ENCODE measurements at places on chromosomes 7 and 10.
A peak's percentile ranks its signal among the peaks of the same experiment; 100 is the strongest.

DNA sequence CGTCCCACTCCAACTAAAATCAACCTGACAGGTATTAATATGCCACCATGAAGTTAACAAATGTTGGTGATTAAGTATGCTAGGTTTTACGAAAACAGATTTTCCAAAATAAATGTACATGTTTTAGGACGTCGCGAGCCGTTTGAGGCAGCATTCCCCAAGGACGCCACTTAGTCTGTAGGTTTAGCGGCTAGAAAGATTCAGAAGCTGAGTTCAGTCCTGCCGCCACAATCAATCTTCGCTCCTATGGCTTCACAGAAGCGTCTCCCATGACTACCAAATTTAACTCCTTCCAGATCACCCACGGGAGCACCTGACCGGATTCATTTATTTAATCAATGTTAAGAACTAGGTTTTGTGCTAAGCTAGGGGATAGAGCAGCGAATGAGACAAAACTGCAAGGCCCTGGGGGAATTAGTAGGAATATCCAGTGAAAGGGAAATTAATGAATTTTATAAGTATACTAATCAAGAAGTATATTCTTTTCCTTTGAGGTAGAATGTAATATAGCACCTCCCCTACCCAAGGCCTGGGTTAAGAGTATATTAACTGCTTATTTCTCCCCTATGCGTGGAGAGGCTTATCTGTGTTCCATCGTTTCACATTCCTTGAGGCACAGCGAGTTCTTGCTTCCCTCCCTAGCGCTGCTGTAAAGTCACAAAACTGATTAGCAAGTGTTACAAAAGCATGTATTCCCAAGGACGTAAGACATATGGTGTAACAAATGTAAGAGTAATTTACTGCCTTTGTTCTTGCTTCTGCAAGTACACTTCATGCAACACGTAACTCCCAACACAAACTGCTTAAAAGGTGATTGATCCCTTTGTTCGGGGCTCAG, 994 bp upstream of the CYP51A1 start:
- no peak for DNase-seq

DNA sequence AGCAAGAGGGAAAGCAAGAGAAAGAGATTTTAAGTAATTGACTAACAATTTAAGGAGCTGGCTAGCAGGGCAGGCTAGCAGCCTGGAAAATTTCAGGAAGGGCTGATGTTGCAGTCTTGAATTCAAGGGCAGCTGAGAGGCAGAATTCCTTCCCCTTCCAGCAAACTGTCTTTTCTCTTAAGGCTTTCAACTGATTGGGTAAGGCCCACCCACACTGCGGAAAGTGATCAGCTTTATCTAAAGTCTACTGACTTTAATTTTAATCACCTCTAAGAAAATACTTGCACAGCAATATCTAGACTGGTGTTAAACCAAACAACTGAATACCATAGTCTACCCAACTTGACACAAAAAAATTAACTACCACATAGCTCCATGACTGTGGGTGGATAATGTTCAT, 303.9 kb downstream of the FZD1 start:
- no peak for DNase-seq

DNA sequence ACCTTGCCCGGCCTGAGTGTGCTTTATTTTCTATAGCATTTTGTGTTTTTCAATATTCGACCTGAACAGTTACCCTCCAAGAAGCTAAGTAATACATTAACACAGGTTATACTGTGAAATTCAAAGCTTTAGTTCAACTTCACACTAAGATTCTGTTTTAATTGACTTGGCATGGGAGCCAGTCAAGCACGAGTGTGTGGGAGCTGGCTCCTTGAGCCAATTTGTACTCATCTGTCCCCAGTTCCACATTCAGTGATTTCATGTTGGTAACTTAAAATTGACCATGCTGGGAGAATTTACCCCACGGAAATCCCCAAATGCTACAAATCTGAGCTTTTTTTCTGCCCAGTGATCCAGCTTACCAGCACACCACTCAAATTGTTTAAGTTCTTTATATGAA, 20.3 kb downstream of the TSPAN12 start:
- DNase-seq: no peak

GRCh38 chr7:81736091-81736490, 33.8 kb downstream of the HGF start:
- no peak for DNase-seq

- no peak for DNase-seq
Observed at GRCh38 chr10:110174201-110174600, 33.2 kb upstream of the MXI1 start.

DNA sequence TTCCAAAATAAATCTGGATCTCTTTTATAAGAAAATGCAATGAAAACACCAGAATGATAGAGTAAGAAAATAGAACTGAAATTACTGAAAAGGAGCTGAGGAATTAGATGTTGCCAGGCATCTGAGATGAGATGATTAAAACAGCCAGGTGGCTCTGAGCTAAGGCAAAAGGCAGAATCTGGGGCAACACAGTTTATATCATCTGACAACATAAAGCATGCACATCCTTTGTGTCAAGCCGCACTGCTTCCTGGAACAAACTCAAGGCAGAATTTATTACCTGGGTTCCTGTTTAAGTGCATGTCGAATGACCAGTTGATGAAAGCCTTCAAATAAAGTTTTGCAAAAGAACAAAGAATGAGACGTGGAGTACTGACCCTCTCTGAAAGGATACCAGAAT, 247.0 kb downstream of the SNX10 start:
- DNase-seq: no peak

DNA sequence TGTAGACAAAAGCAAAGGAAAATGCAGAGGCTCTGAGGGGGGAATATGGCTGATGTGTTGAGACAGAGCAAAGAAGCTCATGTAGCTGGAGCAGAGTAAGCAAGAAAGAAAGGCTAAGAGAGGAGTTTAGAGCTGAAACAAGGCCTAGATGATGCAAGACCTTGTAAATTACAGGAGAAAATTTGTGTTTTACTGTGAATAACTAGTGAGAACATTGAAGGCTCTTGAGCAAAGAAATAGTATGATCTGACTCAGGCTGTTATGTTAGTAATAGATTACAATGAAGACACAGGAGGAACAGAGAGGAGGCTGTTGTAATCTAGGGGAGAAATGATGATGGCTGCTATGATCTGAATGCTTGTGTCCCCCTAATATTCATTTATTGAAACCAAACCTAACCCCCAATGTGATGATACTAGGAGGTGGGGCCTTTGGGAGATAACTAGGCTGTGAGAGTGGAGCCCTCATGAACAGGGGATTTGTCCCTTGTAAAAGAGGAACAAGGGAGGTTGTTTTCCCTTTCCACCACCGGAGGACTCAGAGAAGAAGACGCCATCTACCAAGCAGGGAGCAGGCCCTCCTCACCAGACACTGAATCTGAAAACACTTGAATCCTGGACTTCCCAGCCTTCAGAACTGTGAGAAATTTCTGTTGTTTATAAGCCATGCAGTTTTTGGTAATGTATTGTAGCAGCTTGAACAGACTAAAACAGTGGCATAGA, 394.9 kb downstream of the HTR7 start:
- DNase-seq: no peak

DNA sequence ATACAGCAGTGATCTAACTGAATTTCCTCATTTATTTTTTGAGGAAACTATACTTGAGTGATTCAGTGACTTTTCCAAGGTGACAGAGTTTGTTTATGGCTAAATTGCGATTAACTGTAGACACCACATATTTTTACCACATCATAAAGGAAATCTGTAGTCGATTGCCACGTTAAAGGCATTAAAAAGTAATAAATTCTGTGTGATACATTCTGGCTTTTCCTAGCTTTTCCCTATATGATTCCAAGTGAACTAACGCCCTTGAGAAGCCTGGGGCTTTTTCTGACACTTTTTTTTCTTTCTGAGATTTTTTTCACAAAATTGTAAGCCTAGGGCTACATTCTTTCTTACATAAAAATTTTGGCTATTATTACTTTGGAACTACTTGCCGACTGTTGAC, 266.9 kb downstream of the BICC1 start:
- no peak for DNase-seq

DNA sequence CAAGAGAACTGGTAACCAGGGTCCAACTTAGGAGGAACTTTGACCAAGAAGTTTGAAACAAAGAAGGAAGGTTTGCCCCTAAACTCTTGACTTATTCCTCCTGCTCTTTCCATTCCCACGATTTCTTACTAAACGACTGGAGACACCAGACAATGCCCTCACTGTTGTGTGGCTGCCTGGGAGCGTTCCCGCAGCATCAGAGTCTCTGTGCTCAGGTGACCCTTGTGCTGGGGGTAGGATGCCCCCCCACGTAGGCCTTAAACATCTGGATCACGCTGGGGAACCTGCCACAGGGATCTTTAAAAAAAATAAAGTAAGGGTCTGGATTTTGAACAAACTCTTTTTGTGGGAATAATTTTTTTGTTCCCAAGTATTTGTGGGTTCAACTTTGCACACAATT, 30.1 kb upstream of the CTBP2 start:
- DNase-seq: no peak

- no peak for DNase-seq
Observed at GRCh38 chr7:46356371-46356770, 435.3 kb upstream of the IGFBP3 start.

- no peak for DNase-seq
Observed at GRCh38 chr10:8502573-8502972, 448.1 kb downstream of the GATA3 start.

DNA sequence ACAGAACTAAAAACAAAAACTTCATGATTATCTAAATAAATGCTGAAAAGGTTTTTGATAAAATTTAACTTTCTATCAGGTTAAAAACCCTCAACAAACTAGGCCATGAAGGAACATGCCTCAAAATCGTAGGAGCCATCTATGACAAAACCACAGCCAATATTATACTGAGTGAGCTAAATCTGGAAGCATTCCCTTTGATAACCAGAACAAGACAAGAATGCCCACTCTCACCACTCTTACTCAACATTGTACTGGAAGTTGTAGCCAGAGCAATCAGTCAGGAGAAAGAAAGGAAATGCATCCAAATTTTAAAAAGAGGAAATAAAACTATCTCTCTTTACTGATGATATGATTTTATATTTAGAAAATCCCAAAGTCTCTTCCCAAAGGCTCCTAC, 228.7 kb downstream of the CHRM2 start:
- no peak for DNase-seq

- no peak for DNase-seq
Observed at GRCh38 chr7:108836256-108836655, 266.6 kb downstream of the DNAJB9 start.

DNA sequence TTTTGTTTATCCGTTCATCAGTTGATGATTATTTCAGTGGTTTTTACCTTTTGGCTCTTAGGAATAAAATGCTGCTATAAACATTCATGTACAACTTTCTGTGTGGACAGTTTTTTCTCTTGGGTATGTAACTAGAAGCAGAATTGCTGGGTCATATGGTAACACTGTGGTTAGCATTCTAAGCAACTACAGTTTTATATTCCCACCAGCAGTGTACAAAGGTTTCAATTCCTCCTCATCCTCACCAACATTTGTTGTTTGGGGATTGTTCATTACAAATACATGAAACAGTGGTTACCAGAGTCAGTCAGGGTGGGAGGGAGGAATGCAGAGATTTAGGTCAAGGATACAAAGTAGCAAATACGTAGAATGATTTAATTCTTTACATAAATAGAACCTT, 97.0 kb downstream of the NPSR1 start:
- no peak for DNase-seq

- DNase-seq: no peak
Observed at GRCh38 chr10:44353721-44354120, 31.2 kb downstream of the CXCL12 start.

- no peak for DNase-seq
Observed at GRCh38 chr7:73707045-73707631, 12.3 kb downstream of the STX1A start.

- DNase-seq: no peak
Observed at GRCh38 chr10:67606572-67606971, 89.4 kb downstream of the CTNNA3 start.

- peak; percentile 83 for DNase-seq
Observed at GRCh38 chr7:604001-604883, 84.6 kb upstream of the PDGFA start.

DNA sequence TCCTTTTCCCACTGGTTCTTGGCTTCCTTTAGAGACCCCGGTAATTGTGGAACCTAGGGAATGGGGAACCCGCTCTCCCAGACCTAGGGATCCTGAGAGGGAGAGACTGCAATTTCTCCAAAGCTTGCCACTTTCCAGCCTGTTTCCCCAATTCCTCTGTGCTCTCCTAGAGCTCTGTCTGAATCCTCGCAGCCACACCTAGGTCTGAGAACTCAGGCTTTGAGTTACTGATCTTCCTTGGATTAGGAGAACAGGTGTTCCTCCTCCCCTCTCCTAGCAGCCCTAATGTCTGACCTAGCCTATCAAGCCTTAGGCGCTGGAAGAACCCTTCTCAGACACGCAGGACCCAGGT, 20.0 kb downstream of the WNT8B start:
- no peak for DNase-seq

- DNase-seq: no peak
Observed at GRCh38 chr7:92634924-92635519, 44.8 kb upstream of the FAM133B start.

GRCh38 chr7:121372376-121373010, 23.6 kb downstream of the FAM3C start:
- DNase-seq: no peak

- DNase-seq: no peak
Observed at GRCh38 chr10:16656895-16657294, 135.2 kb upstream of the C1QL3 start.

DNA sequence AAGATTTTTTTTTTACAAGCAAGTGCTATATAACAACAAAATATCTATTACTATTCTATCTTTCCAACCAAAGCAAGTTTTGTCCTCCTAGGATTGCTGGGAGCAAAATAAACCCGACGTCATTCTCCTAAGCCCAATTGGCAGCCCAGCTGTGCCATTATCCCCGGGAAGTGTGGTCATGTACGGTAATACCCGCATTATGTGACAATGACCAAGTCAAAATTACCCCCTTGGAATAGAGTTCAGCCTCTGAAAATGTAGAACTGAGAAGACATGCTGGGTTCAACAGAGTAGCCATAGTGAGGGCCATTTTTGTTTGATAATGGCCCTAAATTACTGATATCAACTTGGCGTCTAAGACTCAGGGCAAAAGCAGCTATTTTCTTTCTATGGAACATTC, 215.5 kb downstream of the LRRTM3 start:
- DNase-seq: no peak

DNA sequence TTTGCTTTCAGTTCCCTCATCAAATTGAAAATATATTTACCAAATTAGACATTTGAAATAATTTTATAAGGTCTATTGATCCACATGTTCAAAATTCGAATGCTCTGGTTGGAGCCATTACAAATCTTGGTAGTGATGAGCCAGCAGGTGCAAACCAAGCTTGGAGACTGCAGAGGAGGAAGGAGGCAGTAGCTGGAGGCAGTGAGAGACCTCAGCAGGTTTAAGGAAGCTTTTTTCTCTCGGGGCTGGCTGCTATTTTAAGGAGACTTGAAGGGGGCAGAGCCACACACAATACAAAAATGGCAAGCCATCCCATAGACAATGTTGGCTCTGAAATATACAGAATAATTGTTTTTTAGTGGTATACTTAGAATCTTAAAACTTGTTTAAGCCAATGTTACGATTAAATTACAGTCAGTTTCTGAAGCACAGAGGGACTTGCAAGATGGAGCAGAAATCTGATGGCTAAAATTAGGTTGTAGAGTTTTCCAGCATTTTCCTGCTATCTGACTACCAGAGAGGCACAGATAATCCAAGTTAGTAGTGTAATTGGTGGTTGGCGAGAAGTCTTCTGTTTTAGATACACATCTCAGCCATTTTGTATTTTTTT, 185.8 kb downstream of the SNX10 start:
- DNase-seq: no peak

- DNase-seq: no peak
Observed at GRCh38 chr10:47325303-47326291, 3.3 kb downstream of the GDF2 start.

Measured in stimulated activated CD4-positive, alpha-beta T cell treated with anti-CD3 and anti-CD28 coated beads, Interleukin-2, amount 100 ng/mL, for 48 hours (primary cell).